ENCODE measurements at places on chromosomes 5 and 9.

DNA sequence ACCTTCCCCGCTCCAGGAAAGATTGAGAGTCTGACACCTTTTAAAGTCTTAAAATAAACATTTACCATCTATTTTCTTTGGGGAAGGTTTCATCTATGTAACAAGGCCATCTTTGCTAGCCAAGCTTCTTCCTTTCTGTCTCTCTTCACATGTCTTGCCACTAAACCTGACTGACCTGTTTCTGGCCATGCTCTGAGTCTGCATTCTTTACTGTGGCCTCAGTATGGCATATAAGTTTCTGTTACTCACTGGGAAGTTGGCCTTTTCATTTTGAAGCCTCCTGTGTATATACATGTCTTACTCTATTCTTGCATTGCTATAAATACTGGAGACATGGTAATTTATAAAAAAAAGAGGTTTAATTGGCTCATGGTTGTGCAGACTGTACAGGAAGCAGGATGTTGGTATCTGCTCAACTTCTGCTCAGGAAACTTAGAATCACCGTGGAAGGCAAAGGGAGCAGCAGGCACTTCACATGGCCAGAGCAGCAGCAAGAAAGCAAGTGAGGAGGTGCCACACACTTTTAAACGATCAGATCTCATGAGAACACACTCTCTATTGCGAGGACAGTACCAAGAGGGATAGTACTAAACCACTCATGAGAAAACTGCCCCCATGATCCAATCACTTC lies 48.1 kb downstream of the KCNV2 start:
- DNase-seq: no peak

DNA sequence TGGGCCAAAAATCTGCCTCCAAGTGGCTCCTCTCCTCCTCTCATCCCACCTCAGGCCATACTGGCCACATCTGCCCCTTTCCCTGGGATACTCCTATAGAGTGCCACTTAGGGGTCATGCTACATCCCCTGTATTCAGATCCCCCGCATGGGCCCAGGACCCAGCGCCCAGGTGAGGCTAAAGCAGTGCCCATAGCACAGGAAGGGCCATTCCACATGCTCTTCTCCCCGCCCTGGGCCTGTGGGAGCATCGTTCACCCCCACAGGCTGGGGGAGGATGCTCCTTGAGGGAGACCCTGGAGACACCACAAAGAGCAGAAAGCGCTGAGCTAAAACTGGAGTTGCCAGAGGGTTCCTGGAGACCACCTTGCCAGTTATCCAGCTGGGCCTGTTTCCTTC lies 52.5 kb upstream of the SLC25A51 start:
- no peak for DNase-seq

- DNase-seq: peak; percentile 38
These were observed 65.4 kb upstream of the KLF9 start for GRCh38 chr9:70479880-70480291.

DNA sequence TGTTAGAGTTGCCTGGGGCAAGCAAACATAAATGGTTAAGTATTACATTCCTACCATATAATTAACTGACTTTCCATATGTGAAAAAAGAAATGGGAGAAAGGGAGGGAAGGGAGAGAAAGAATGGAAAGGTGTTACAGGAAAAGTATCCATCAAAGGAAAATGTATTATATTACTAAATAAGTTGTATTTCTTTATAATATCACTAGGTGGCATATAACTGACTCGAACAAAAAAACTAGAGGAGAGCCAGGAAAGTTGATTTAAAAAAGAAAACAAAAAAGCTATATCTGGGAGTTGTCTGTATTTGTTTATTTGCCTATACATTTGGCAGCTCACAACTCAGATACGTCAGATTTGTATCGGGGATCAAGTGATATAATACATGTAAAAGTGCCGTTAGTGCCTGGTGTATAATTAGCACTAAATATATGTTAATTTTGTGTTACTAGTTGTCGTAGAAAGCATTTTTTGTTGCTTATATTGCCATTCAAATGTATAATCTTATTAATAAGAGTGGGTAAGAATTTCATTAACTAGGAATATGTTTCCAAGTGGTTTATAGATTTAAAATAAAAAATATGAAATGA lies 59.6 kb upstream of the ADAMTS19 start:
- no peak for DNase-seq

GRCh38 chr9:6852243-6852963 lies 94.6 kb downstream of the KDM4C start:
- no peak for DNase-seq

GRCh38 chr5:51047369-51047768 lies 335.9 kb upstream of the ISL1 start:
- DNase-seq: no peak

DNA sequence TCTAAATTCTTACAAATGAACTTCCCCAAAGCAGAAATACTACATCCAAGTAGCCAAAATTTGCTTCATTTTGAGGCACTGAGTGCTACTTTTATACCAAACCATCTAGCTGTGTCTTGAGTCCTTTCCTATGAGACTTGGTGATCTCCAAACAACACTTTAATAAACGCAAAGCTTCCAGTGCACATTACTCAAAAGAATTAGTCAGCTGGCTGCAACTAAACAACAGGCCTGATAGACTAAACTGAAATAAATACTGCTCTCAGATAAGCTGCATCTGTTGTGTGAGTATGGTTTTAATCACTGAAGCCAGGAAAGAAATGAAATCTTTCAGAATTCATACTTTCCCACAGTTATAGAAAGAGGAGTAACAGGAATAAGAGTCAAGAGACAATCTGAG lies 80.3 kb downstream of the VCAN start:
- DNase-seq: no peak

GRCh38 chr9:33489066-33489465 lies 15.3 kb upstream of the NOL6 start:
- DNase-seq: no peak

DNA sequence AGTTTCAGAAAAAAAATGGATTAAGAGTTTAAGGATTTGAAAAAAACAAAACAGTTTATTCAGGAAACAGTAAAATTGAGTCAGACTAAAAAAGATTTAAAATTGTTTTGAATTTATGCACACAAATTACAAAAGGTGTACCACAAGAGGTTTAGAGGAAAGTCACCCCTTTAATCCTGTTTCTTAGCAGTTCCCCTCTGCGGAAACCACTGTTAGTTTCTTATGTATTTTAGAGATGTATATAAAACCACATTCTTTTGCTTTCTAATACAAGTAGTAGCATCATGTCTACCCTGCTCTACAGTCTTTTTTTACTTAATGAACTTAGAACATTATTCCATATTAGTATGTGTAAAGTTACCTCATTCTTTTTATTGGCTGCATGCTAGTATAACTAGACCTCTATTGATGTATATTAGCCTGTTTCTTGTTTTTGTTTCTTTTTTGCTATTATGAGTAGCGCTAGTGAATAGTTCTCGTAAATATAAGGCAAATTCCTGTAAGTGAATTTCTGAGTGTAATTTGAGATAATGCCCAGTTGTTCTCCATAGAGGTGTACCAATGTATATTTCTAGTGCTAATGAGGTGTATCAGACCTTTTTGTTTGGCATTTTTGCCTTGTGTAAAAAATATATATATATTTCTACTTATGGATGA lies 20.0 kb downstream of the GPBP1 start:
- DNase-seq: no peak

GRCh38 chr5:151663617-151664293 lies 23.0 kb downstream of the SPARC start:
- no peak for DNase-seq

- DNase-seq: no peak
These were observed 189.6 kb downstream of the PIK3R1 start for GRCh38 chr5:68405026-68405684.

DNA sequence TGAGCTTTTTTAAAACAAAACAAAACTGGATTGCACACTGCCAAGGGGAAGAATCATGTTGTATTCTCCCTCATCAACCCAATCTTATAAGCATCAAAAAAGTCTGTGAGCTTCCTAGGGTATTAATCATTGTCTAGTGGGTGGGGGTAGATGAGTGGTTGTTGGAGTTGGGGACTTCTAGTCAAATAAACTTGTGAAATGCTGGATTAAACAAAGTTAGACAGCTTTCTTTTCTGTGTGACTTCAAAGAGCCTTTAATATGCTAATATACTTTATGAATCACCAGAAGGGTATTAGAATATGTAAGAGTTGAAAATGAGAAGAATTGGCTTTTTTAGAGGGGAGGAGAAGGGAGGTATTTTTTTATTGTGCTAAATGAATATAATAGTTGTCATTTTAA lies 87.7 kb downstream of the GALNT10 start:
- no peak for DNase-seq

GRCh38 chr5:54093081-54093492 lies 217.3 kb downstream of the ARL15 start:
- peak; percentile 13 for DNase-seq

DNA sequence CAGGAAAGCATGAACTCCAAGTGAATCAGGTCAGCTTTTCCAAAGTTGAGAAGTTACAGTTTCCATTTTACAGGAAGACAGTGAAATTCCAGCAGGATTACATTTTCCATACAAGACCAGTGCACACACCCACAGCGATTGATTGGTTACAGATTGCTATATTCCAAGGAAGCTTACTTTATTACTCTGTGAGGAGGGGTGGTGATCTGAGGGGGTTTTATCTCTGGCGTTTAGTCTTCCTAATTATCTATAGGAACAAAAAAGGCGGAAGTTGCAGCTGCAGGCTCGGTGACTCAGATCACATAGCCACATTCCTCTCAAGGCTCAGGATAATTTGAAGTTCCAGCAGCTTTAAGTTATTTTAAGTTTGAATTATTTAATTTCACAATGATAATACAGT lies 450.4 kb upstream of the NMUR2 start:
- no peak for DNase-seq

DNA sequence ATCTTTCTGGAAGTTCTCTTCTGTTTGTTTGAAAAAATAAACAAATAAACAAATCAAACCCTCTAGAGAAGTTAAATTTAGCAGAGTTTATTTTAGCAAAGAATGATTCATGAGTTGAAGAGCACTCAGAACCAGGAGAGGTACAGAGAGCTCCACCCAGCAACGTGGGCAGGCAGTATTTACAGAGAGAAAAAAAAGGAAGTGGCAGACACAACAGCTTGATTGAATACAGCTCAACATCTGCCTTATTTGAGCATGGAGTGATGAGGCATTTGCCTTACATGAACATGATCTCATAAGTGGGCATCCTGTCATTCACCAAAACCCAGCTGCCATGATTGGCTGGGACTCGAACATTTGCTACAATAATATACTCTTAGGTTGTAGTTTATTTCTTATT lies 381.6 kb upstream of the ADAMTS16 start:
- DNase-seq: no peak

- no peak for DNase-seq
These were observed 64.1 kb downstream of the PLAC8L1 start for GRCh38 chr5:146041180-146041789.

GRCh38 chr5:180213256-180213600 lies 4.2 kb upstream of the RASGEF1C start:
- no peak for DNase-seq

DNA sequence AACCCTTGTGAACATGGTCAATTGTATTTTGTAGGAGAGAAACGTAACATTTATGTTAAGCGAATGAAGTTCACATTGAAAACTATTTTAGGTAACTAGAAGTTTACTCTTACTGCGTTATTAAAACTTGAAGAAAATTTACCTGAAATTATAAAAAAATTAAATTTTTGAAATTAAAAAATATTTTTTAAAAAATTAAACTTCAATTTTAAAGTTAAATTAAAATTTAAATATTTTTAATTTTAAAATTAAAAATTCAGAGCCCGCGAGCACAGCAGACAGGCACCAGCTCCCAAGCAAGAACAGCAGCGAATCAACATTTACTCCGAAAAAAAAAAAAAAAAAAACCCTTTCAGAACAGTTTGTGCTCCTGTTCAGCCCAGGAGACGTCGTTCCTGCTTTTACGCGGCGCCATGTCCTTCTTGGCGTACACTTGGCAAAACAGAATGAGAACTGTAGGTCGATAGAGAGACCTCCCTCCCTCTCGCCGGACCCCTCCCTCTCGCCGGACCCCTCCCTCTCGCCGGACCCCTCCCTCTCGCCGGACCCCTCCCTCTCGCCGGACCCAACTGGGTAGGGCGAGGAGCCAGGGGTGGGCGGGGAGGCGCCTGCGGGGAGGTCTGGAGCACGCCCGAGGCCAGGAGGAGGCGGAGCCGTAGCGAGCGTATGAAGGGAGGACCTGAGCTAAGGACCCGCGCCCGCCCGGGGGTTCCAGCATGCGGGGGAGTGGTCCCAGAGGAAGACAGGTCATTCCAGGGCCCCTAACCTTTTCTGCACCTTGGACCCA lies 235.8 kb downstream of the ROR2 start:
- peak; percentile 64 for DNase-seq

DNA sequence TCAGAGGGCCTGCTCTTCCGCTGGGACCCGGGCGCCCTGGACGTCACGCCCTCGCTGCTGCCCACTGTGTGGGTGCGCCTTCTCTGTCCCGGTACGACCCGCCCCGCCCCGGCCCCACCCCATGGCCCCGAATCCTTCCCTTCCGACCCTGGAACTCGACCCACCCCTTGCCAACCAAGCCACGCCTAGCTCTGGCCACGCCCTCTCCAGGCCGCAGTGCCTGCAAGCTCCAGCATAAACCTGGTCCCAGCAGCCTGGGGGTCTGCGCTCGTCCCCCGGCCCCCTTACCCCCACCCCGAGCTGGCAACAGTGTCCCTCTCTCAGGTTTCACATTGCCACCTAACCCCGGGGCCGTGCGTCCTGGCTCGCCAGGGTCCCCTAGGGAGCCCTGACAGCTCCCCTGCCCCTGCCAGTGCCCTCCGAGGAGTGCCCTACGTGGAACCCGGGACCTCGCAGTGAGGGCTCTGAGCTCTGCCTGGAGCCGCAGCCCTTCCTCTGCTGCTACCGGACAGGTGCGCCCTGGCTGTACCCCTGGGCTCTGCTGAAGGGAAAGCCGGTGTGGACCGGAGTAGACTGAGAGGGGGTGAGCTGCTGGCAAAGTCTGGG lies 3.4 kb downstream of the ADGRD2 start:
- no peak for DNase-seq

GRCh38 chr9:110876929-110877328 lies 161.3 kb downstream of the LPAR1 start:
- no peak for DNase-seq

DNA sequence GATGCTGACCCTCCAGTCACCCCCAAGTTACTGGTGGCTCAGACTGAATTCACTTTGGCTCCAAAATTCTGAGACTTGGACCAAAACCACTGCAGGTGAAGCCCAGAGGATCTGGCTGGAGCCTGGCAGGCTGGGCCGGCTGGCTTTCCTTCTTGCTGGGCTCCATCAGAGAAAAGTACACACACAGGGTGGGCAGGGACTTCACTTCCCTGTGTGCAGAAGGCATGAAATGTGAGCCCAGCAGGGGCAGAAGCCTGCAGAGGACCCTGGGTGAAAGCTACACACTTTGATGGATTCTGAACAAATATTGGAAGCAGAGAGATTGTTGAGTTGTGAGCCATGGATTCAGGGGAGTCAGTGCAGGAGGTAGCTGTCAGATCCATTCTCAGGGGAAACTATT lies 18.4 kb downstream of the NR4A3 start:
- no peak for DNase-seq

- no peak for DNase-seq
These were observed 80.8 kb downstream of the NTRK2 start for GRCh38 chr9:84750152-84750865.

DNA sequence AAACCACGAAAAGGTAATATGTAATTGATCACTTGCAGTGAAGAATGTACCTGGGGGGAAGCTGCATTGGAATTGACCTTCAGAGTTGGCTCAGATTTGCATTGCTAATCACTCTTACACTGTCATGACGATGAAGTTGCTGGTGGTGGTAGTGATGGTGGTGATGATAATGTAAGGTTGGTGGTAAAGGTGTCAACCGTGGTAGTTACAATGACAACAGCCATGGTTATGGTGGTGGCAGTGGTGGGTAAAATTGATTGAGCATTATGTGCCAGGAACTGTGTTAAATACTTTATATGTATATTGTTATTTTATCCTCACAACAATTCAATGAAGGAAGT lies 282.4 kb downstream of the NR3C1 start:
- DNase-seq: no peak
